ENCODE measurements at places on chromosomes 5 and 9. TPM values are rescaled to one million over a fixed set of nuclear protein-coding genes. Genes with fewer than 3 reads are reported as not detected.

Gene GM2A
- total RNA-seq: 14.7 TPM

Gene CD180
- total RNA-seq: 0.37 TPM

Gene ACOT12
- total RNA-seq: not detected

Gene IFNB1
- total RNA-seq: not detected

Gene IFNA21
- not detected for total RNA-seq
